ENCODE measurements at places on chromosomes 6 and 20. TPM values are rescaled to one million over a fixed set of nuclear protein-coding genes. Genes with fewer than 3 reads are reported as not detected.

The MAP3K7 gene
- total RNA-seq = 31.3 TPM

The LGSN gene
- 0.13 TPM for total RNA-seq

DNA sequence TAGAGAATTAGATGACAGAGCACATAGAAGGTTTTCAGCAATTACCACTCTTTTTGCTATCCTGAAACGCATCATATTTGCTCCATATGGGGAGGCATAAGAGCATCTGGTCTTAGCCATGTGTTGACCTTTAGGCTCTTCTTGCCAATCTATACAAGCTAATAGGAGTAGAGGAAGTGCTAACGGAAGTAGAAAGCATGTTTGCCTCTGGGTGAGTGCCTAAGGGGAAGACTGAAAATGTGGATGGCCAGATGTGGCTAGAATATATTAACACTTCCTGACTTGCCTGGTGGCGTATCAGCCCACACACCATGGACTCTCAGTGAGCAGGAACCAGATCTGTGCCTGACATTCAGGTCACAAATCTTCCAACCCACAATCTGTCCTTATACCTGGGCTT, 136.3 kb downstream of the LRRC1 start:
- DNase-seq = no peak

- DNase-seq = no peak
Measured at GRCh38 chr6:54315656-54316055, 7.4 kb downstream of the TINAG start.

DNA sequence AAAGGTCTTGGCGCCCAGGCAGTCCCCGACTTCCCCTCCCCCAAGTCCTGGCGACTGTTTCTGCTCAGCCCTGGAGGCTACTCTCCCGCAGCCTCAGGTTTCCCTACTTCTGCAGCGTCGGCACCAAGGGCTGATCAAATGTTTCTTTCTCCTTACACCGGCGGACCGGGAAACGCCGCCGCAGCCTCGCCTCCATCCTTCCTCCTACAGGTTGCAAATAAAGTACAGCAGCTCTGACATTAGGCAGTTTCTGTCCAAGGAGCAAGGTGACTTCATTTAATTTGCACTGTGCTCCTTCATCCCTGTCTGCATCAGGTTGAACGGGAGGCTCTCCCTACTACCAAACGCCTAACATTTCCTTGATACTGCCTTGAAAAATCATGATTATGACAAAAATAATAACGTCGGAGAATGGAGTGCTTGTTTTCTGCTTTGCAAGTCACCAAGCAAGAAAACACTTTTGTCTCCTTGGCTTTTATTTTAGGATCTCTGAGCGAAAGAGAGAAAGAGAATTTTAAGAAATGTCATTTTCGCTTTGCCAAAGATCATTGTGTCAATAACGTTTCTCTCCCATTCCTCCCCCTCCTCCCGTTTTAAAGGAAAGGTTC, 1.0 kb downstream of the CLIC5 start:
- DNase-seq = peak; percentile 60

The GCNT2 gene
- total RNA-seq = 41.3 TPM

The CCR6 gene
- not detected for total RNA-seq

The SLA2 gene
- 0.13 TPM for total RNA-seq

The WFDC12 gene
- not detected for total RNA-seq

The AGPAT1 gene
- total RNA-seq = 89.5 TPM

The KIFC1 gene
- total RNA-seq = 73.8 TPM

DNA sequence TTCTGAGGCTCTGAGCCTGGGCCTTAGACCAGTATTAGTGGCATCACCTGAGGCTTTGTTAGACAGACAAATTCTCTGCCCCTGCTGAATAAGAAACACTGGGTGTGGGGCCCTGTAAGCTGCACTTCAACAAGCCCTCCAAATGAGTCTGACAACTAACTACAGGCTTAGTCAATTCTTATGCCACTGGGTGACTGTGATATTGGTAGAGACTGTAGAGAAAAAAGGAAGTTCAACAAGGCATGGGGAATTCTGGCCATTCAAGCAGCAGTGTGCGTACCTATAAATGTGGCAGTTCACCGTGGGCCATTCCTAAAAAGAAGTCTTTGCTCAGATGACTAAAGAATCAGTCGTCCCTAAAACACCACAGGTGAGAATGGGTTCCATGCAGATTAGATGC, 82.7 kb downstream of the MDN1 start:
- DNase-seq = no peak

The TMX4 gene
- total RNA-seq = 11.7 TPM
